ENCODE measurements at places on chromosomes 2 and 18.

DNA sequence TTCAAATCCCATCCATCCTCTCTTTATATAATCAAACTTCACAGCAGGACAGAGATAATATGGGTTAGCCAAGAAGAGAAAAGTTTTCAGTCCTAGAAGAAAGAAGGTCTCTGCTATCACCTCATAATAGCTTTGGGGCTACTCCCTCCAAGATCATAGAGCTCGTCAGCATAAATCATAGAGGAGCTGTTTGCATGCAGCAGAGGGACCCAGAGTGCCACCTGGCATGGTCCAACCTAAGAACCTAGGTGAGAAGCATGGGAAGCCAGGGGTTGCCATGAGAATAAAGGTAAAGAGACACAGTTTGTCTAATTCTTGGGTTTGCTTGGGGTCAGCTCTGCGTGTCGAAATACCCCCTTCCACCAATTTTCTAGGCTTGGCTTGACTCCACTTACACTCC lies 87.1 kb upstream of the CYP1B1 start:
- no peak for DNase-seq

- no peak for DNase-seq
Observed at GRCh38 chr2:99748344-99748743, 258.5 kb upstream of the REV1 start.

GRCh38 chr18:37507239-37507638 lies 58.4 kb downstream of the CELF4 start:
- no peak for DNase-seq

DNA sequence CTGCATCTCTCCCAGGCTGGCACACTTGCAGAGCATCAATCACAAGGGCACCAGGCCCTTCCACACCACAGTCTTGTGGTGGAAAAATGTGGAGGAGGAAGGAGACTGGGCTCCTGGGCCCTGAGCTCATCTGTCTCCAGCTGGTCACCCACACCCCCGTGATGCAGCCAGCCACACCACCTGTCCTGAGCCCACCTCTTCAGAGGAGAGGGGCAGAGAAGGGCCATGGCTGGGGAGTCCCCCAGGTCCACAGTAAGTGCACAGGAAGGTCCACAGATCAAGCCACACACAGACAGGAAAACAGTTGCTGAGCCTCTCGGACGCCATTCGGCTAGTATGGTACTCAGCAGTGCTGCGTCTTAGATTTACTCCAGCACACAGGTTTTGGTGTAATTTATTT lies 203.5 kb upstream of the SALL3 start:
- no peak for DNase-seq
